ENCODE measurements at places on chromosomes 5 and 9.
A peak's percentile ranks its signal among the peaks of the same experiment; 100 is the strongest.

GRCh38 chr9:133126697-133127339 is 5.8 kb upstream of the RALGDS start:
- DNase-seq, result no peak

DNA sequence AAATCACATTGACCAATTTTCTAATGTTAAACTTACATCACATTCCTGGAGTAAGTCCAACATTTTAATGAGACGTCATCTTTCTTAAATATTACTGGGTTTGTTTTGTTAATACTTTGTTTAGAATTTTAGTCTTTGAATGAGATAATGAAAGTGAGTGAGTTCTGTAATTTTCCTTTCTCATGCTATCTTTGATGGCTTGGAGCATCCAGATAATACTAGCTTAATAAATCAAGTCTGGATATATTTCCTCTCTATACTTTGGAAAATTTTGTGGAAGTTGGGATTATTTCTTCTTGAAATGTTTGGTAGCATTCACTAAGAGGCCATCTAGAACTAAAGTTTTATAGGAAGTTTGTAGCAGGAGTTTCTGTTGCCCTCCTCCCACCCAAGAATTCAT is 90.8 kb upstream of the IL7R start:
- DNase-seq, result no peak

- DNase-seq, result no peak
These were observed 69.4 kb upstream of the PSD2 start for GRCh38 chr5:139726248-139726647.

DNA sequence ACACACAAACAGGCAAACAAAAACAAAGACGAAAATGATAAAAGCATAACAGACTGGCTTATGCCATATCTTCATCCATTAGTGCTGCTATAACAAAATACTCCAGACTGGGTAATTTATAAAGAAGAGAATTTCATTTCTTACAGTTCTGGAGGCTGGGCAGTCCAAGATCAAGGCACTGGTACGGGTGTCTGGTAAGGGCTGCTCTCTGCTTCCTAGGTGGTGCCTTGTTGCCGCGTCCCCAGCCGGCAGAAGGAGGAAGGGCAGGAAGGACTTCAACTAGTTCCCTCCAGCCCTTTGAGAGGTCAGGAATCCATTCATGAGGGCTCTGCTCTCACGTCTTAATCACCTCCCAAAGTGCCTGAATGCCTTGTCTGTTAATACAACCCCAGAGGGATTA is 122.6 kb downstream of the BOD1 start:
- no peak for DNase-seq

- DNase-seq, result no peak
These were observed 102.0 kb downstream of the ARHGAP26 start for GRCh38 chr5:142872217-142872616.

DNA sequence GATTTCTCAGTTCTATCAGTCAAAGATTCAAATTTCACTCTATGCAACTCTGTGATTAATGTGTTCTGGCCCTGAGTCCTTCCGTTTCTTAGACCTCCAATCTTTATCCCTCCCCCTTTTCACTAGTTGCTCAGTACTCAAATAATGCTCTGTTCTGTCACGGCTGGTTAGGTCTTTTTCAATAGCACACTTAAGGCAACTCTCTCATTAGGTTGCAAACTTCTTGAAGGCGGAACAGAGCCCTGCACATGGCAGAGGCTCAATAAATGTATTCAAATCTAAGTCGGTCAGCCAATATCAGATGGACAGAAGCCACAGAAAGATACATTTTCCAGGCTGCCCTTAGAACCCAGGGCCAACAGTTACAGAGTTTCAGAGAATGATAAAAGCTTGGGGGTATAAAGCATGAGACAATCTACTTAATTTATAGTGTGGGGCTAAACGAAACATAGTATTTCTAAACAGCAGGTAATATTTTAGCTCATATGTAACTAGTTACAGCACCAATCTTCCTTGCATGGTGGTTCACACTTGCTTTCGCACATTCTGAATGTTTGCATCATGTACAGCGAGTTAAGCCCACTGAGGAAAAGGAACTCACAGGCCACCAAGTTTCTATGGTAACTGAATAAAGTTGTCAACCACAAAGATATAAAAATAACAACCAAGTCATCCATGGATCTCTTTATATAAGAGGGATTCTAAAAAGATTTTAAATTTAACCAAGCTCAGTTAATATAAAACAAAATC is 67.1 kb upstream of the GOLPH3 start:
- no peak for DNase-seq

- peak; percentile 84 for DNase-seq
These were observed 109.0 kb downstream of the VAV2 start for GRCh38 chr9:133882849-133883755.

GRCh38 chr5:55880453-55880852 is 29.3 kb downstream of the IL31RA start:
- DNase-seq, result no peak

GRCh38 chr9:81522716-81523551 is 166.4 kb downstream of the TLE1 start:
- peak; percentile 10 for DNase-seq

DNA sequence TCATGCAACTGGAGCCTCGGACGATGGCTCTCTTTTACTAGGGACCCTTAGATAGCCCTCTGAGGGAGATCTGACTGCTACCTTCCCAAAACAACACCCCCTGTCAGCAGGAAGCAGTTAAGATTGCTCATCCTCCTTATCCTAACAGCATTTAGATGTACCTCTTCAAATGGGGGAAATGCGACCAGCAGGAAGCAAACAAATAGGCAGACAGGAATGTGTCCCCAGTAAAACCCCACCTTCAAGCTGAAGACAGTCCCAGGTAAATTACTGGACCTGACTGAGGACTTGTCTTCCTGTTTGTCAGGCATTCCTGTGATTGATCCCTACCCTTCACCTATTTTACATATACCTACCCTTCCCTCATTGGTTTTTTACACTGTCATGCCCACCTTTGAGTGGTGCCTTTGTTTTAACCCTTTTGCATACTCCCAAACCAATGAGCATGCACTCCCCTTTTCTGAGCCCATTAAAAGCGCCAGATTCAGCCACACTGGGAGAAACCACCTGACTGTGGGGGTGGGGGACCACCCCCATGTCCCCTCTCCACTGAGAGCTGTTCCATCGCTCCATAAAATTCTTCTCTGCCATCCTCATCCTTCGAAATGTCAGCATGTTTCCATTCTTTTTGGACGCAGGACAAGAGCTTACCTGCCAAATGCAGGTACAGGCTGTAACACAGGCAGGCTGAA is 954.0 kb upstream of the CDH6 start:
- DNase-seq, result no peak

GRCh38 chr5:122447879-122448278 is 135.8 kb downstream of the SNCAIP start:
- no peak for DNase-seq

GRCh38 chr5:32330126-32330971 is 17.6 kb upstream of the MTMR12 start:
- no peak for DNase-seq

DNA sequence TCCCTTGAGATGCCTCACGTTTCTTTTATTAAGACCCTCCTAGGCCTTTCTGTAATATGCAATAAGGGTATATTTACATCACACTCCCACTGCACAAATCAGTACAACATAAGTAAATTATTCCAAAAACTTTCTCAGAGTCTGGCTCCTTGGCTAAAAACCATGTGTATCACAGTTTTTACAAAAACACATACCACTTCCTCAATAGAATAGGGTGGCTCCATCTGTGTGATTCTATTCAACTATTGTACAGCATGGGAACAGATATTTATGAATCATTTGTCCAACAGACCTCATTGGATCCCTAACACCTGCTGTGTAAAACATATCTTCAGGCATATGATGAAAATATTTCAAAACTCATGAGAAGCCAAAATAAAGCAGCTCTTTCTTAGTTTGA is 502.7 kb downstream of the EFNA5 start:
- DNase-seq, result no peak

GRCh38 chr5:19270153-19270552 is 717.8 kb downstream of the CDH18 start:
- DNase-seq, result no peak

DNA sequence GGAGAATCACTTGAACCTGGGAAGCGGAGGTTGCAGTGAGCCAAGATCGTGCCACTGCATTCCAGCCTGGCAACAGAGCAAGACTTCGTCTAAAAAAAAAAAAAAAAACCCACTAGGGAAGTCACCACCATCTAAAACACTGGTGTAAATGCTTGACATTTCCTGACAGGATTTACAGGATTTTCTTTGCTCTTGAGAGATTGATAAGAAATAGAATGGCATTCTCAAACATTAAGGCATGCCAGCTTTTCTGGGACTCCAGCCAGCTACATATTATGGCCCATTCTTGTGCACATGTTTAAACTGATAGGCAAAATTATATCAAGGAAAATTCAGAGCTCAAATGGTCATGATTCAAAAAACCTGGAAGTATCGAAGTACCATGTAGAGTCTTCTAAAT is 28.7 kb downstream of the GTF3C4 start:
- no peak for DNase-seq

GRCh38 chr5:152140347-152140746 is 215.7 kb upstream of the GLRA1 start:
- no peak for DNase-seq

GRCh38 chr5:61416010-61416409 is 84.0 kb downstream of the ZSWIM6 start:
- no peak for DNase-seq

DNA sequence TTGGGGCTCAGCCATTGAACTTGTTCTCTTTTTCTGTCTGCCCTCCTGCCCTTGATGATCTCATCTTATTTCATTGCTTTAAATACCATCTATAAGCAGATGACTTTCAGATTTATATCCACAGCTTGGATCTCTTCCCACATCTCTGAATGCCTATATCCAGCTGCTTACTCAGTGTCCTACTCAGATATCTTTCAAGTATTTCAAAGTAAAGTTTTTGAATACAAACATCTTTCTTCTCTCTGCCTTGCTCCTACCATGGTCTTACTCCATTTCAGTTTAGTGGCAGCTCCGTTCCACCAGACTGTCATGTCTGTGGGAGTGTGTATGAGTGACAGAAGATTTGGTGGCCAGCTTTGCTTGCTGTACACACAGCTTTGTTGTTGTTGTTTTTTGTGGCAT is 59.7 kb downstream of the ERBIN start:
- no peak for DNase-seq

DNA sequence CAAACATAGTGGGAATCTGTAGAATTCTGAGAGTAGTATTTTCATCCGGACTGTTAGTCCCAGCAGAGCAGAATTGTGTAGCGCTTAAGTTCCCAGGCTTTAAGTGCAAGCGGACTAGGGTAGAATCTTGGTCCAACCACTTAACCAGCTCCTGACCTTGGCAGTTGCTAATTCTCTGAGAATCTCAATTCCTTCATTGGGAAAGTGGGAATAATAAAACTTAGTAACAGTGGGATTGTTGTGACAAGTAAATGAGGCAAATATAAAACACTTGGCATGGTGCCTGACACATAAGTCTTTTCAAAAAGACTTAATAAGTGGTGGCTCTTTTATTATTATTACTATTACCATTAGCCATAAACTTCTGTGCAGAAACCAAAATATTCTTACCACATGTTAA is 8.4 kb upstream of the SLC1A3 start:
- no peak for DNase-seq

DNA sequence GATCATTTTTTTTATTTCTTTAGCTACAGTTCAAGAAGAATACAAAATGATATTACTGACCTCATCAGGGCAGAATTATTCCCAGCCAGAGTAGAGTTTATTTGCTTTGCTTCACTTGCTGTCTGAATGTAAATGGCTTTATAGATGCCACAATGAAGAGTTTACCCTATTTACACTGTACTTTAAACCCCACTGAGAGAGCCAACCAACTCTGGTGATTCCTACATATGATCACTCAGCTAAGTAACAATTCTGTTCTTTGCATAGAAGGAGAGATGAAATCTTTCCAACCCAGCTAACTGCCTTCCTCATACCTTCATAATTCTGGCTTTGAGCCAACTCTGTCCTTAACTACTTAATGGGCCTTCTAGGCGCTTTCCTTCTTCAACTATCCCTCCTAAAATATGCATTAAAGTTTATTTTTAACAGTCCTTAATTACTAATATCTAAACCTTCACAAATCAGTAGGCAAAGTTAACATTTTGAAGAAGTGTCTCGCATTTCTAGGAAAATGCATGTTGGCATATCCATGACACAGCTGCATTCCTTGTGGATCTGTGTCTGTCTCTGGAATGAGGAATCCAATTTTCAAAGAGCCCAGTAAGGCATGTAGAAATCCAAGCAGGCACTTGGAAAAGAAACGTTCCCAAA is 284.8 kb upstream of the GRAMD2B start:
- no peak for DNase-seq

- no peak for DNase-seq
These were observed 97.1 kb upstream of the TAF11L2 start for GRCh38 chr5:17400724-17401469.

DNA sequence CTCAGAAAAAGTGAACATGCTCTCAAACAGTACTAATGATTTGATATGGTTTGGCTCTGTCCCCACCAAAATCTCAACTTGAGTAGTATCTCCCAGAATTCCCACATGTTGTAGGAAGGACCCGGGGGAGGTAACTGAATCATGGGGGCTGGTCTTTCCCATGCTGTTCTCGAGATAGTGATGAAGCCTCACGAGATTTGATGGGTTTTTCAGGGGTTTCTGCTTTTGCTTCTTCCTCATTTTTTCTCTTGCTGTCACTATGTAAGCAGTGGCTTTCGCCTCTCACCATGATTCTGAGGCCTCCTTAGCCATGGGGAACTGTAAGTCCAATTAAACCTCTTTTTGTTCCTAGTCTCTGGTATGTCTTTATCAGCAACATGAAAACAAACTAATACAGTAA is 401.3 kb downstream of the BNC2 start:
- no peak for DNase-seq

- DNase-seq, result no peak
These were observed 90.3 kb upstream of the CER1 start for GRCh38 chr9:14812806-14813205.

GRCh38 chr9:13513716-13514444 is 234.4 kb upstream of the MPDZ start:
- DNase-seq, result no peak

Data from NCI-H1694 treated with DMSO at 0.1 percent for 48 hours (cell line).